ENCODE measurements at places on chromosomes 5 and 9.

DNA sequence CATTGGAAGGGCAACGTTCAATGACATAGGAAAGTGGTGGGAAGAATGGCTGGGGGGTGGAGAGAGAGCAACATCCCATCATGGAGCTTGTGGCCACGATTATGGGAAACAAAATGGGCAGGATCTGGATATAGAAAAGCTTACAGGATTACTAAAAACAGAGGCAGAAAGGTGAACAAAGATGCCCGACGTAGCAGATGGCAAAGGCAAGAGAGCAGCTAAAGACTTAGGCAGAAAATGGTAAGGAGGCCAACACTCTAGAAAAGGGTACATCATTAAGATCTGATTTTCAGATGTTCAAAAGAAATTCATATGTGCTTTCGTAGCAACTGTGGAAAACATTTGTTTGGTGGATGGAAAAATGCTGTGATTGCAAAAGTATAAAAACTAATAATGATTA lies 102.5 kb downstream of the OTULIN start:
- DNase-seq: no peak

DNA sequence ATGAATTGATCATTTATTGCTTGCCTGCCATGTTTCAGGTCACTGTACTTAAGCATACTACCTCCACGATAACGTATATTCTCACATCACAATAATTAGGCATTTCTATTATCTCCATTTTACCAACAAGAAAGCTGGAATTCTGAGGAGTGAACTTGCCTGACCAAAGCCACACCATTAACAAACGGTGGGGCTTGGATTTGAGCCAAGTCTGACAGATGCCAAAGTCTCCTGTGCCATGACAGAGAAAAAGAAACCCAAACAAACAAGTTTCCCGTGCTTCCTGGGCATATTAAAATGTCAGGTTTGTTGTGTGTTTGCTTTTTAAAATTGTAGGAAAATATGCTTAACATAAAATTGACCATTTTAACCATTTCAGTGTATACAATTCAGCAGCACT lies 40.8 kb upstream of the KCNV2 start:
- no peak for DNase-seq

- no peak for DNase-seq
Observed at GRCh38 chr9:3447788-3448187, 78.0 kb downstream of the RFX3 start.

- DNase-seq: no peak
Observed at GRCh38 chr5:53237876-53238275, 128.3 kb upstream of the MOCS2 start.

GRCh38 chr5:71582945-71583584 lies 4.1 kb upstream of the MCCC2 start:
- no peak for DNase-seq

DNA sequence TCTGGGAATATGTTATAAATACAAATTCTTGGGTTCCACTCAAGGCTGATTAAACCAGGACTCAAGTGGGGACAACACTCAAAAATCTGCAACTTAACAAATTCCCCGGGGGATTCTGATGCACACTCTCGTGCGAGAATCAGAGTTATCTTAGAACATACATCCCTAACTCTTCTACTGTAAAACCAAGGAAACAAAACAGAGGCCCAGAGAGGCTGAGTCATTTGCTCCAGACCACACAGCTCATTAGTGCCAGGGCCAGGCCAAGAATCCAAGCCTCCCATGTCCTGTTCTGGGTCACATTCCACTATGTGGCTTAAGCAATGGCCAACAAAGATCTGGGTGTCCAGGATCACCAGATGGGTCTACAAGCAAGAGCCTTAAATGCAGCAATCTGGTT lies 166.0 kb downstream of the ADAMTS12 start:
- no peak for DNase-seq

DNA sequence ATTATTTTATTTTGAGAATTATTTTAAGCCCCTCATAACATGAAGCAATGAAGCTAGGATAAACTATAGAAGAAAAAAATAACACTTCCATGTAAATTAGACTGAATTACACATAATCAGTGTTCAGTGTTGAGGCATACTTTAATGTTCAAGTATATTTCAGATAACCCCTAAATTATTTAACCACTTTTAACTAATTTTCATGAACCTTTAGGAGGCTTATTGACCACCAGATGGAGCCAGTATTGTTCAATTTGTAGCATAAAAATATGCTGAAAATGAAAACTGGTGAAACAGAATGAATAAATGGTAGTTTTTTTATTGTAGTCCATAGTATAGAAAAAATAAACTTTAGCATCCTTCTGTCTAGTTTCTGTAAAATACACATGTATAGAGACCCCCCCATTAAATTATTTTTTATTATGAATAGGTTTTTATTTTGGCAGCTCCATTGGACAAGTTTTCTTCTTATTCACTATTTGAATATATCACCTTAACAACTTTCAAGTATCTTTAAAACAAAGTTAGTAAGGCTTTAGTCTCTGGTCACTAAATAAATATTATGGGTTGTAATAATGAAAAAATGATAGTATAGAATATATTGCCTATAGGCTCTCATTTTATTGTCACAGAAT lies 190.1 kb downstream of the CWC27 start:
- no peak for DNase-seq

- DNase-seq: no peak
Observed at GRCh38 chr9:22528485-22528884, 81.9 kb downstream of the DMRTA1 start.

DNA sequence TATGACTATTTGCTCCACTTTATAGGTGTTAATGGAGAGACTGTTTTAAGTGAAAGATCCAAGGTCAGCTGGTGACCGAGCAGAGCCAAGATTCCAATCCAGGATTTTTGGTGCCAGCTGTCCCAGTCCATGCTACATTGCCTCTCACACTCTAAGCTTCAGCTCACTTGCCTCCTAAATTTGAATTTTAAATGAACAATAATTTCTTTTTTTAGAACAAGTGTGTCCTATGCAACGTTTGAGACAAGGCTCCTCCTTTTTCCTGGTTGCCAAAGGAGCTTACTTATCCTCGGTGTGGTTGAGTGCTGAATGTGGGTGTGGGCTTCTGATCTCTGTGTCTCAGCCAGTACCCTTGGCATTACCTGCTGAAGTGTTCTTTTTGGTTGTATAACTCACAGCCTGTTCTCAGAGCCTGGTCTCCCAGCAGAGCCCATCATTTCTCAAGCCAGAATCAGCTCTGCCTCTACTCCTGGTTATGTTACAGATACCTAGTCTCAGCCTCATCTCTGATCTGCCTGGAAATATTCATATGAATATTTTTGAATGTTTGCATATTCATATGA lies 4.0 kb upstream of the PRRC1 start:
- DNase-seq: no peak

DNA sequence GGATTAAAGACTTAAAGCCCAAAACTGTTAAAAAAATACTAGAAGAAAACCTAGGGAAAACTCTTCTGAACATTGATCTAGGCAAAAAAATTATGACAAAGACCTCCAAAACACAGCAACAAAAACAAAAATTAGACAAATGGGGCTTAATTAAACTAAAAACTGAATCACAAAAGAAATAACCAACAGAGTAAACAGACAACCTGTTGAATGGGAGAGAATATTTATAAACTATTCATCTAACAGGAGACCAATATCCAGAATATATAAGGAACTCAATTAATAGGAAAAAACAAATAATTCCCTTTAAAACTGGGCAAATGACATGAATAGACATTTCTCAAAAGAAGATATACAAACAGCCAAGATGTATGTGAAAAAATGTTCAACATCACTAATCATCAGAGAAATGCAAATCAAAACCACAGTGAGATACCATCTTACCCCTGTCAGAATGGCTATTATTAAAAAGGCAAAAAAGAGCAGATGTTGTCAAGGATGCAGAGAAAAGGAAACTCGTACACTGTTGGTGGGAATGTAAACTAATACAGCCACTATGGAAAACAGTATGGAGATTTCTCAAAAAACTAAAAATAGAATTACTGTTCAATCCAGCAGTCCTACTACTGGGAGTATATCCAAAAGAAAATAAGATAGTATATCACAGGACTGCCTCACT lies 50.2 kb upstream of the TLX3 start:
- DNase-seq: no peak

Data from stimulated activated CD4-positive, alpha-beta T cell treated with anti-CD3 and anti-CD28 coated beads, Interleukin-15, amount 100 ng/mL, for 24 hours (primary cell).